DMS153 (cell line): ENCODE measurements at places on chromosomes 5 and 9.

DNA sequence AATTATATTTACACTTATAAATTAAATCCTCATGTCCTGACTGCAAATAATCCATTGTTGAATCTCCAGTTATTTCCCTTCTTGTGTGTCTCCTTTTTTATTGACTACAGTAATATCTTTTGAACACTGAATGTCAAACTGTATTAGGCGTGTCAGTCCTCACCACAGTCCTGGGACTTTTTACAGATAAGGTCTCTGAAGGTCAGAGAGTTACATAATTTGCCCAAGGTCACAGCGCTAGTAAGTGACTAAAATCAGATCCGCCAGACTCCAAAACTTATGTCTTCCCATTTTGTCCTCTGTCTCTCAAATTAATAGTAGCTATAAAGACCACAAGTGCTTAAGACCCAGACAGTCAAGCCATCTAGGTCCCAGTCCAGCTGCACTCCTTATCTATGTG, 274.3 kb downstream of the NR3C1 start:
- DNase-seq, result no peak

- DNase-seq, result no peak
Observed at GRCh38 chr9:90659650-90660364, 17.2 kb upstream of the DIRAS2 start.

DNA sequence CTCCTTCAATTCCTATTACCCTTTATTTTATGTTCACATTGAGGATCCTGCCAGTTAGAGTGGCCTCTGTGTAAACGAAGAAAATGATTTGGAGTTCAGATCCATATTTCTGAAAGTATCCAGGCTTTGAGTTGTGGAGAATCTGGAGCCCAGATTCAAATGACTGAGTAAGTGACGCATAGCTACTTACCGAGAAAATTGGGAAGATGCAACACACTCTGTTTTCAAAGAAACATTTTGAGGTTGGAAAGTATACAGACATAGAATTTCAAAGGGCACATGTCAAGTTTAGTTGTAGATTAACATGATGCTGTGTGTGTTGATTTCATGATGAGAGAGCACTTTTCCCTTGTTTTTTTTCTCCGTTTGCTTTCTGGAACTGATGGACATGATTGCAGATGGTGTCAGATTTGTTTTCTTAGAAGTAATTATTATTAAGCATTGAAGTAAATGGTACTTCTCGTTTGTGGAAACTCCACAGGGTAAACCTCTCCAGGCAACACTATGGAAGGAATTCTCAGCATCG, 148.1 kb downstream of the KDM4C start:
- DNase-seq, result no peak

- no peak for DNase-seq
Observed at GRCh38 chr5:76479281-76479680, 76.2 kb downstream of the IQGAP2 start.

GRCh38 chr9:95521699-95522098, 4.9 kb upstream of the PTCH1 start:
- DNase-seq, result no peak

GRCh38 chr5:125413496-125414274, 667.2 kb upstream of the ZNF608 start:
- DNase-seq, result no peak

DNA sequence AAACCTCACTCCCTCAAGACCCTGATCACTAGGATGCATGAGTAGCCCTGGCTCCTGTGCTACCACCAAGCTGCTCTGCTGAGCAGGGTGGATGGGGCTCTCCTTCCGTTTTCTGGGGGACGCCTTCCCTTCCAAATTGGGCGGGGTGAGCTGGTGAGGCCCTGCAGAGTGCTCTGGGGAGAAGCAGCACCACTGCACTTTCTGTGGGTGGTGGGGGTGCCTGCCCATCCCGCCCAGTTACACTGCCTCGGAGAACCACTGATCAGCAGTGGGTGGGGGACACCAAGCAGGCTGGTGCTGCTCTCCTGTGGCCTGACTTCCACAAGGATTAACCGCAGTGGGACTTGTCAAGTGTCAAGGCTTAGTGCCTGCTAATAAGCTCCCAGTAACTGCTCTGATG, 19.0 kb downstream of the GFPT2 start:
- no peak for DNase-seq

DNA sequence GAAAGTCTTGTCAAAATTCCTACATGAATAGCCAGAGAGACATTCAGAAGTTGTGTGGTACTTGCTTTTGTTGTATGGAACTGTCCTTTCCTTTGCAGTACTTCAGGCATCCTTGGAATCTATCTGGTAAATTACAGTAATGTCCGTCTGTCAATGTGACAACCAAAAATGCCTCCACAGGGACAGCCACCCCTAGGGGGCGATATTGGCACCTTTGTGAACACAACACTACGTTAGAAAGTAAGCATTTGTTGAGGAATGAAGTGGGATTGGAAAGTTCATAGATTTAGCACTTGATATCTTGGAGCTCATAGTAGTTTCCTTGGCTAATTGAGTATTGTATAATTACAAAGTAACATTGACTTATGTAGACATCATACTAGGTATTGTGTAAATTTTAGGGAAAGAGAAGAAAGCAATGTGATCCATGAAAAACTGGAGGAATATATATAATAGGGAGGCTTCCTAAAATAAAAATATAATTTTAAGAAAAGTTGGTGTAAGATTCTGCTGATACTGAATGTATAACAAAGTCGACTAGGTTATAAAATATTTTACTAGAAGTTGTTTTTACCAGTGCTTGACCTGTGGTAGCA, 32.7 kb downstream of the TMEFF1 start:
- no peak for DNase-seq

DNA sequence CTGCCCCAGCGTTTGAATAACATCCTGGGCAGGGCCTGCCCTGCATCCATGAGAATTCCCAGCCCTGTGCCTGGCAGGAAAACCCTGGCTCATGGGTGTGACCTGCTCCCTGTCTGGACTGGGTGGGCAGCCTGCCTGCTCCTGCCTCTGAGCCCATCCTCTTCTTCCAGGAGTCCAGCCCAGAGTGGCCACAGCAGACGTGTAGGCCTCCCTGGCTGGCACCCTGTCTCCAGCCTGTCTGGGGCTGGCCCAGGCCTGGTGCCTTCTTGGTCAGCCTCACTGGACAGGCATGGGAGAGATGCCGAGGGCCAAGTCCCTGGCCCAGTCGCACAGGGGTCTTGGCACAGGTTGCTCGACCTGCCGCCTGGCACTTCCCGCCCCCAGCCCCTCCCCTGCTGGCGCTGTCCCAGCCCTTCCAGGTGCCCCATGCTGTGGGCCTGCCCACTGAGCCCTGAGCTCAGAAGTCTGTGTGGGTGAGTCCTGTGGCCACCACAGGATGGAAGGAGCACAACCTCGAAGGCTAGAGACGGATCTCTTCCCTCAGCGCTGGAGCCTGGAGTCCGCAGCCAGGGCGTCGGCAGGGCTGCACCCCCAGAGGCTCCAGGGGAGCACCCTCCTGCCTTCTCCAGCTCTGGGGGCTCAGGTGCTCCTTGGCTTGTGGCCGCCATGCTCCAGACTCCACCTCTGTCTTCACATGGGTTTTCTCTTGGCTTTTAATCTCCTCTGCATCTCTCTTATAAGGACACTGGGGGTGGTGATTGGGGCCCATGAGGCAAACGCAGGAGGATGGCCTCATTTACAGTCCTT, 11.8 kb upstream of the COL5A1 start:
- DNase-seq, result no peak

- no peak for DNase-seq
Observed at GRCh38 chr9:103819936-103820335, 274.2 kb upstream of the SMC2 start.

GRCh38 chr9:88706193-88707113, 171.5 kb downstream of the NXNL2 start:
- DNase-seq, result peak; percentile 59

DNA sequence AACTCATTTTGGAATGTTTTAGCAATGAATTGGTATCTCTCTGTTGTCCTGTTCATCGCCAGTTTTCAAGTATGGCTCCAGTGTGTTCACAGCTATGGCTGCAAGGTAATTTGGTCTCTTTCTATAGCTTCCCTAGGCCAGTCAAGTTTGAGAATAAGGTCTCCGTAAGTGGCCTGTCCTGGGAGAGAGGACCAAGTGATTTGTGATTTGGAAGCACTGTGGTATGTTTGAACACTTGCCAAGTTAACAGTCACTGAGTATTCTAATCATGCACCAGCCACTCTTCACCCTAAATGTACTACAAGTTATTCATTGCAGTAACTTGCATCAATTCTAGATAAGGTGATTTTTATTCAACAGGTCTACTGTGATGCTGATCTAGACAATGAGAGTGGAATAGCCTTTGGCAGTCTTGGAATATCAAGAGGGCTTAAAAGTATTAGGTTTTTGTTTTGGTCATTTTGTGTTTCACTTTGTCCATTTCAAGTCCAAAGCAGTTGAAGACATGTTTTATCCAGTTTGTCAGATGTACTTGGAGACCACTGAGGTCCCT, 41.1 kb downstream of the G3BP1 start:
- DNase-seq, result no peak

- DNase-seq, result no peak
Observed at GRCh38 chr9:108852079-108852478, 3.7 kb downstream of the ACTL7B start.

DNA sequence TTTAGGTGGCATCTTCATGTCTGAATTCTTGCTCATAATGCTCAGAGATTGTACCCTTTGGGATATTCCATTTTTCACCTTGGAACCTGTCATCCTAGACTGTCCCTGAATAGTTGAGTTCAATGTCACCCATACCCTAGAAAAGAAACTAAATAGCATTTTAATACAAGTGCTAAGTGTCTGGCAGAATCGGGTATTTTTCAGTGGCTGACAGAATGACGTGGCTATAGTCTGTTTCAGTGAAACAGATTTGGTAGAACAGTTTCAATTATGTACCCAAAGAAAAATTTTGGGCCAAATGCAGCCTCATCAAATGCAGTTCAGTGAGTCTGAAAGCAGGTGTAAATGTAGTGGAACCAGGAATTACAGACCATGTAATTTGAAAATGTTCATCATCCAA, 1041.2 kb downstream of the DTWD2 start:
- DNase-seq, result no peak

DNA sequence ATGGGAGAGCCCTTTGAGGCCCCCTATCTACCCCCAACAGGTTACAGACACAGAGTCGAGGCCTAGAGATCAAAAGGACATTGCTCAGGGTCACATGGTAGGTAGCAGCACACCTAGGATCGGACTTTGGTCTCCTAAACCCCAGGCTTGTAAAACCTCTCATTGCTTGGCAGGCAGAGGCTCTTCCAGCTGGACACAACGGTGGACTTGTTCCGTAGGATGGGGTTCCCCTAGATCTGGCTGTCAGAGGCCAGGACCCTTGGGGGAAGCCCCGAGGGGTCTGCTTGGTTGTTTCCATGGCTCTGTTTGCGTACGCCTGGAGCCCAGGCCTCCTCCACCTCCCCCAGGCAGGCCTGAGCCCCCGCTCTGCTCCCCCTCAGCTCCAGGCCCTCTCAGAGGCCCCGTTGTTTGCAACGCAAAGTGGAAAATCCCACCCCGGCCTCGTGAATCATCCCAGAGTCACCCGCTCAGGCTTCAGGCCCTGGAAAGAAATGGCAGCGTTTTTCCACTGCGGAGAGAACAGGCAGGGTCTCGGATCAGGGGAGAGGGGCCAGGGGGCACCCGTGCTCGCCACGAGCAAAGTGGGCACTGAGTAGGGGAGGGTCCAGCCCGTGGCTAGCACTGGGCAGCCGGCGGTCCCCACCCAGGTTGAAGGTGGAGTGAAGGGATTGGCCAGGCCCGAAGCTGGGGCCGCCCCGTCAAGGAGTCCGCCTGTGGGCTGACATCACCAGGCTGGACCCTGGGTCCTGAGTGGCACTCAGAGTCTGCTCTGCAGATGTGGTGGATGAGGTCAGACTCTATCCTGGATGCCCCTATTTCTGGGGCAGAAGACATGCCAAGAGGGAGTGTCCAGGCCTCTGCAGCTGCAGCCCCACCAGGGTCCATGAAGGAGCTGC, 19.8 kb downstream of the COL27A1 start:
- DNase-seq, result no peak

- no peak for DNase-seq
Observed at GRCh38 chr5:55222985-55223811, 3.9 kb downstream of the MCIDAS start.

DNA sequence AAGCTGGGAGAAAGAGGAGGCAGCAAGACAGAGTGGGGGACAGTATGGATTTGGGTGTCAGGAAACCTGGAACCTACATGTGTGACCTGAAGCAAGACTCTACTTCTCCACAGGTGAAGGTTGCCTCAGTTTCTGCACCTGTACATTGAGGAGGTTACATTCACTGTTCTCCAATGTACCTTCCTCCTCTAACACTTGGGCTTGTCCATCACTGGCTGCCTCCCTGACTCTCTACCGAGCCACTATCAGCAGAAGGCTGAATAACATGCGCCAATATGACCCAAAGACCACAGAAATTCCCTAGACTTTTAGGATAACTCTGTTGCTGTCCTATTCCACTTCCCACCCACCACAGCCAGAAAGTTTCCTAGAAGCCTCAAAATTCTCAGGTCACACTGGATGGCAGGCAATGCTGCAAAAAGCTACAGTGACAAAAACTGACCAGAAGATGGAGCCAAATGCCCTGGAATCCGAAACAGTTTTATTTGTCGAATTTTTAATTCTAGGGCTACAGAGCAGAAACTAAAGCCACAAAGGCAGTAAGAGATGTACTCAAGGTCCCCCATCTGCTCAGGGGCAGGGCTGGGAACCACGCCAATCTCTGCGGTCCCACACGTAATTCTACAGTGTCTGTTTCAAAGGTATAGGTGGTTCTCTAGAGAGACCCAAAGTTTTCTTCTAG, 64.4 kb downstream of the FAM114A2 start:
- no peak for DNase-seq

DNA sequence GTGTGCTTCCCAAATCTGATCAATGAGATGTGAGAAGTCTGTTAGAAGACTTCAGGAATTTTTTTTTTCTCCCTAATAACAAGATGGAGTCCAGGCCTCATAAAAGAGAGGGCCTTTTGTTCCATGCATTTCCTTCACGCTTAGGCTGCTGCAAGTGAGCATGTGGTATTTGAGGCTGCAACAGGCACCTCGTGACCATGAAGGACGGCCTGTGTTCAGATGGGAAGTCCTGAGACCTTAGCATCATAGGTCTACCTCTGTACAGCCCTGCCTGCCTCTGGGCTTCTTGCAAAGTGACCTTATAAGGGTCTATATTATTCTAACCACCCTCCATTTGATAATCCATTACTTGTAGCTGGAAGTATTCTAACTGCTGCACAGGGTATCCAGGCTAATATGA, 86.6 kb downstream of the BOD1 start:
- no peak for DNase-seq

- DNase-seq, result no peak
Observed at GRCh38 chr9:123049589-123050222, 16.2 kb downstream of the GPR21 start.

DNA sequence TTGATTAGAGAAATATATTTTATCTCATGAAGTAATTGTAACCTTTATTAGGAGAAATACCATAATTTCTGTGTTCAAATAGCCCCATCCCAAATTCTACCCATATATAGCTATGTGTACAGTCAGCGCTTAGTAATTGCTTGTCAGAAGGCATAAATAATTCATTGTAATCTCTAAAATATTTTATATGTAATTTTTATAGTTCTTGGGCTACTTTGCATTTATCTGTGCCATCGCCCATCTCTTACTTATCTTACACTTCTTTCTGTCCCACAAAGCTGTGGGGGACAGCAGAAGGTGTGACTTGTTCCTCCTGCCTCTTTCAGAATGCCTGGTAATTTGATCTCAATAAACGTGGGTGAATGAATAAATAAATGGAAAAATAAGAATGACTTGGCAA, 5.5 kb downstream of the ADAMTSL1 start:
- no peak for DNase-seq

- DNase-seq, result no peak
Observed at GRCh38 chr5:88736494-88736893, 146.5 kb downstream of the MEF2C start.
